ENCODE measurements at places on chromosomes 1 and 21. TPM values are rescaled to one million over a fixed set of nuclear protein-coding genes. Genes with fewer than 3 reads are reported as not detected.
A peak's percentile ranks its signal among the peaks of the same experiment; 100 is the strongest.

AKR7A3 gene
- 0.13 TPM for total RNA-seq

SLC35E2B gene
- 17.8 TPM for total RNA-seq

VANGL2 gene
- 2.4 TPM for total RNA-seq

PLA2G5 gene
- total RNA-seq: 44.7 TPM

IFNAR1 gene
- total RNA-seq: 24.4 TPM

AADACL3 gene
- not detected for total RNA-seq

SPRR2G gene
- not detected for total RNA-seq

PPOX gene
- total RNA-seq: 8.5 TPM

FAM163A gene
- total RNA-seq: 0.14 TPM

DNA sequence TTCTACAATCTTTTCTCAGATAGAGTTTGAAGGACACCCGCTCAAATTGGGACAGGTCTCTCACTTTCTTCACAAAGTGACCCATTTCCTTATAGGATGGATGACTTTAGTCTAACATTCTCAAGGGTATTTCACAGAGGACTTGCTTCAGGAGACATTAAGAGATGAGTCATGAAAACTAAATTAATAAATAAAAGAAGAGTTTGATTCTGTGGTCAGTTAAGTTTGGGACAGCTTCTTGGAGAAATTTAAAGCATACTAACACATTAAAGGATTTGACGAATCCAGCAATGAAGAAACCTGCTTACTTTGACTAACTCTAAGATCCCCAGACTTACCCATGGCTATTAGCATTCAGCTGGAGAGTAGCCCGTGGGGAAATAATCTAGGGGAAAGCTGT, 95.6 kb upstream of the RAB3GAP2 start:
- no peaks in the 10 kb centered on the region for H3K36me3 ChIP-seq
- DNase-seq: no peak
- no peak overlapping the region for H3K4me3 ChIP-seq
- H3K4me1 ChIP-seq: peaks cover 29% of the 10 kb centered on the region

- peaks cover 11% of the 10 kb centered on the region for H3K4me1 ChIP-seq
- no peak overlapping the region for H3K27ac ChIP-seq
- no peaks in the 10 kb centered on the region for H3K36me3 ChIP-seq
- H3K27me3 ChIP-seq: no peaks in the 10 kb centered on the region
These were observed 12.3 kb downstream of the ADGRB2 start for GRCh38 chr1:31751822-31752241.

DNA sequence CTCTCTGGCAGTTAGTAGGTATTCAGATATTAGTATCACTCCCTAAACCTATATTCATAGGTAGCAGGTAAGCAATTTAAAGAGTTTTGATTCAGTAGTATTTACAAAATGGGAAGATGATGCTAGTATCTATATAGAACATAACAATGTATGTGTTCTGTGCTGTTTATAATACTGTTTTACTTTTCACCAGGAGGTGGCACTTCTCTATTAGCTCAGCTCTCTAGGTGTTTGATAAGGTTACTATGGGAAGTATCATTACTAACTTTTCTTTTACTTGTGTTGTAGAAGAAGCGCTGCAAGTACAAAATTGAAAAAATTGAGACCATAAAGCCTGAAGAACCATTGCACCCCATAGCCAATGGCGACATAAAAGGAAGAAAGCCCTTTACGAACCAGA, 49.4 kb upstream of the FASLG start:
- no peaks in the 10 kb centered on the region for H3K27me3 ChIP-seq
- DNase-seq: no peak
- no peaks in the 10 kb centered on the region for H3K36me3 ChIP-seq
- no peak overlapping the region for H3K27ac ChIP-seq

- H3K27ac ChIP-seq: no peak overlapping the region
- no peaks in the 10 kb centered on the region for H3K36me3 ChIP-seq
- no peak for DNase-seq
- peaks cover 24% of the 10 kb centered on the region for H3K4me1 ChIP-seq
These were observed 74.8 kb downstream of the HLCS start for GRCh38 chr21:36891692-36892091.

GRCh38 chr1:224499204-224499603, 64.6 kb upstream of the WDR26 start:
- no peaks in the 10 kb centered on the region for H3K36me3 ChIP-seq
- H3K4me3 ChIP-seq: no peak overlapping the region
- DNase-seq: no peak
- no peaks in the 10 kb centered on the region for H3K27me3 ChIP-seq
- peak overlapping the region; percentile 65 for H3K27ac ChIP-seq
- peaks cover 50% of the 10 kb centered on the region for H3K4me1 ChIP-seq

GRCh38 chr1:204507317-204508105, 8.7 kb upstream of the MDM4 start:
- peak overlapping the region; percentile 89 for H3K27ac ChIP-seq
- no peaks in the 10 kb centered on the region for H3K36me3 ChIP-seq
- peak overlapping the region; percentile 68 for H3K4me3 ChIP-seq
- DNase-seq: no peak
- peaks cover 6% of the 10 kb centered on the region for H3K4me1 ChIP-seq

- no peak for DNase-seq
- H3K27ac ChIP-seq: peak overlapping the region; percentile 64
- no peaks in the 10 kb centered on the region for H3K4me1 ChIP-seq
- peaks cover 3% of the 10 kb centered on the region for H3K36me3 ChIP-seq
These were observed 559 bp downstream of the VCAM1 start for GRCh38 chr1:100720101-100720500.

- H3K4me1 ChIP-seq: peaks cover 67% of the 10 kb centered on the region
- no peaks in the 10 kb centered on the region for H3K27me3 ChIP-seq
- peak overlapping the region; percentile 70 for H3K27ac ChIP-seq
- no peak overlapping the region for H3K4me3 ChIP-seq
These were observed 19.1 kb downstream of the OPTC start for GRCh38 chr1:203512848-203513584.

GRCh38 chr1:221031458-221032203, 152.4 kb downstream of the HLX start:
- no peaks in the 10 kb centered on the region for H3K27me3 ChIP-seq
- no peak overlapping the region for H3K4me3 ChIP-seq
- peaks cover 40% of the 10 kb centered on the region for H3K4me1 ChIP-seq
- no peak for DNase-seq
- no peak overlapping the region for H3K27ac ChIP-seq
